ENCODE measurements at places on chromosomes 1 and 21.

DNA sequence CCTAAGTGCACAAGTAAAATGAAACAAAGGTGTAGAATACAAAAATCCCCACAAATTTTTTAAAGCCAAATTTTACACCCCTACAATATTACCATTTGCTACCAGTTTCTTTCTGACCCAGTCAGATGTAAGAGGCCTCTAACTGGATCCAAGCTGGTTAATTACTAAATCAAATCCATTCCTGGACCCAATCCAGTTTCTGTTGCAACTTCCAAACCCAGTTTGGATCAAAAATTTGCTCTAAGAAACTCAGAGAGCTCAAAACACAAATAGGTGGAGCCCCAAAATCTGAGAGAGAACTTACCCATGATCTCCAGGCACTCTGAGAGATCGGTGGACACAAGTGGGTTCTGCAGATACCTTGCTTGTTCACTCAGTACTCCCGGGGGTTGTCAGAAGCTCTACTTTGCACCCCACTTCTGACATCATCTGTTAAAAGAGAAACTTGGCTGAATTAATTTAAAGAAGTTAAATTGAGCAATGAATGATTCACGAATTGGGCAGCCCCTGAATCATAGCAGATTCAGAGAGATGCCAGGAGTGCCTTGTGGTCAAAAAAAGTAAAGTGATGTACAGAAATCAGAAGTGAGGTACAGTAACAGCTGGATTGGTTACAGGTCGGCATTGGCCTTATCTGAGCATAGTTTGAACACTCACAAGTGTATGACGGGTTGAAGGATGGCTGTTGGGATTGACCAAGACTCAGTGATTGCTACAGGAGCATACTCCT lies 448.0 kb downstream of the KCNT2 start:
- DNase-seq, result no peak

GRCh38 chr1:41537251-41537650 lies 52.8 kb upstream of the EDN2 start:
- no peak for DNase-seq

GRCh38 chr1:98793136-98793535 lies 131.6 kb downstream of the SNX7 start:
- no peak for DNase-seq

DNA sequence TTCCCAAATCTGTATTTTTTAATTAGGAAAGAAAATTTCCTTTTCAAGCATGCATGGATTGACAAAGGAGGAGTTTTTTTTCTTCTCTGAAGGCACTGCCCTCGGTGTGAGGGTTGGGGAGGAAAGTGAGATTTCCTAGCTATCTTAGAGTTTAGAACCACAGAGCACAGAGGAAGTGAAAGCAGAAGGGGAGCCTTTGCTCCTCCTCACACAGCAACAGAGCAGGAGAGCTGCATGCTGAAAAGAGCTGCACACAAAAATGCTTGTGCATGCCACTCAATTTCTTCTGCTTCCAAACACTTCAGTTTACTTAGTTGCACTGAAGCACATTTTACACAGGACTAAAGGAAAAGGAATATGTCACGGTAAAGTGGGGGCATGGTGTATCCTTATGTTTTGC lies 308.1 kb downstream of the GPATCH2 start:
- DNase-seq, result no peak

- DNase-seq, result peak; percentile 40
These were observed 262.1 kb upstream of the SGIP1 start for GRCh38 chr1:66271904-66272254.

DNA sequence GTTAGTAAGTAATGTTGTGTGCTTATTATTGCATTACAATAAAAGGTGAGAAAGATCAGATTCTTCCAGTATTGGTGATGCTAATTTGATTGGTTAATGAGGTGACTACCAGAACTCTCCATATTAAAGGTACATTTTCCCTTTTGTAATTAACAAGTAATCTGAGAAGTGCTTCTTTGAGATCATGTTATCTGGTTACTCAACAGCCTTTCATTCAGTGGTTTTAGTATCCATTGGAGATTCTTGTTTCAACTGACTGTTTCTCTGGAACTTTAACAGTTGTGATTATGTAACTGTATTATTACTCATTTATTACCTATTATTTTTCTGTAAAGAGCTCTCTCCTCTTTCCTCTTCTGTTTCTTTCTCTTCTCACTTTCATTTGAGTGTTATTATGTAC lies 86.7 kb downstream of the PEX14 start:
- DNase-seq, result no peak

- no peak for DNase-seq
These were observed 6.7 kb downstream of the SLC1A7 start for GRCh38 chr1:53135735-53136114.

DNA sequence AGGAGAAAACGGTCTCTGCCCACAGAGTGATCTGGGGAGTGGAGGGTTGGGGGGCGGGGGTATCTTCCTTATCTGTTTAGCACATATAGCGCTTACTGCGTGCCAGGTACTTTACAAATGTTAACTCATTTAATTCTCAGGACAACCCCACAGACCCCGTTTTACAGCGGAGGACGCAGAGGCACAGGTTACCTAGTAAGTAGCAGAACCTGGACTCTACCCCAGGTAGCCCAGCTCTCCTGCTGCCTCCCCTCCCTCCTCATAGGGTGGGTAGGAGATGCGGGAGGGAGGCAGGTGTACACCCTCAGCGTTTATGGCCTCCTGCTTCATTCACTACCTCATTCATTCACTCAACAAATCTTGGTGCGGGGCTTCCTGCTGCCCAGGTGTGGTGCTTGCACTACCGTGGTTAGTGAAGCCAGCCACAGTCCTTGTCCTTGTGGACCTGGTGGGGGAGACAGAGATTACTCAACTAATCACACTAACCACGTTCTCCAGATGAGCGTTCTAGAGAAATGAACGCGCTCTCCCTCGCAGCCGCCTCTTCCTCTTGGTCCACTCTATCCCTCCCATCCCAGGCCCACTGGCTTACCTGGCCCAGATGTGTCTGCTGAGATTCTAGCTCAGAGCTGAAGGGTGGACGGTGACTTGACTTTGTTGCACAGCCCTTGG lies 102.0 kb downstream of the IER5 start:
- no peak for DNase-seq

DNA sequence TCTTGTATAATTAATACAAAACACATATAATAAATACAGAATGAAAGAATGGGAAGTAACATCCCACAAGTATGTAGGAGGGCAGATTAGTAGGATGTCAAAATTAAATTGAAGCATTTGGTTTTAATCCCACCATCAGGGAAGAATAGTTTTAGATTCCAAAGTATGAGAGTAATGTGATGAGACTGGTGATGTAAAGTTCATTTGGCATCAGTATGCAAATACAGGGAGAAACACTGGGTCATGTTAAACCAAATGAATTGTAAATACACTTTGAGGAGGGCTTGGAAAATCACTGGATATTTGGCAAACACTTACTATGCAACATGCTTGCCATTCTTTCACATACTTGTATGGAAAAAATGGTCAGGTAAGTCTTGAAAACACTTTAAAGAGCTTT lies 358.8 kb downstream of the DPYD start:
- no peak for DNase-seq

DNA sequence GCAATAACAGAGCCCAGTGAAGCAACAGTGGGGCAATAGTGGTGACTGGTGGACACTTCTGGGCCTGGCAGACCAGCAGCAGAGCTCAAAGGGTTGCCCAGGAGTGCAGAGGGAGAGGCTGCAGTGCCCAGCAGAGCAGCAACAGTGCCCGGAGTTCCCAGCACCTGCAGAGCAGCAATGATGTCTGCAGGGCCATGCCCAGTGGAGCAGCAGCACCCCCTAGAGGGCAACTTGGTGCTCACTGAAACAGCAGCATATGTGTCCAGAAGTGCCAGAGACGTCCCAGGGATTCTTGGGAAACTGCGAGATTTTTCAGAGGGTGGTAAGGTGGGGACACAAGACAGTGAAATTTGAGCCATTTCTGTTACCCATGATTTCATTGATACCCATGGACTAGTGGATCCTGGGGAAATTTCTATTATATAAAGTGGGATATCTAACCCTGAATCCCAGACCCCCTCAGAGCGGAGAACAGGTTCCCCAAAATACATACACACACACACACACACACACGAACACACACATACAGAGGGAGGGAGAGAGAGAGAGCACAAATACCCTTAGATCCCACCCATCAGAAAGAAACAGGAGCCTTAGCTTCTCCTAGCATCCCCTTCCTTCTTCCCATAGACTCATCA lies 156.9 kb upstream of the GJB5 start:
- DNase-seq, result no peak

DNA sequence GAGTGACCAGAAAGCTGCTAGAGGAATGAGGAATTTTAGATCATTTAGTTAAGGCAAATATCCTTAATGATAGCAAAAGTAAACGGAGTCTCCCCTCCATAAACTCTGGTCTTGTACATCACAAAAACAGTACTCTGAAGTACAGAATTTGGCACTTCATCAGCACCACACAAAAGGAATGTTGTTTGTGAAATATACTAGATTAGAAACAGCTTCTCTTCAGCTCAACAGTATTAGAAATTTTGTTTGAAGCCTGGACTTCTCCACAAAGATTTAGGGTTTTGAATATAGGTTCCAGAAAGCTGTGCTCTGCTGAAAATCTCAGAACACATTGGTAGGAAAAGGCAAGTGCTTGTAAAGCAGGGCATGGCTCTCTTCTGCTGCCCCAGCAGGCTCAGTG lies 135.1 kb upstream of the PTGFR start:
- DNase-seq, result no peak

- no peak for DNase-seq
These were observed 171.2 kb upstream of the RUNX1 start for GRCh38 chr21:35220301-35220700.

DNA sequence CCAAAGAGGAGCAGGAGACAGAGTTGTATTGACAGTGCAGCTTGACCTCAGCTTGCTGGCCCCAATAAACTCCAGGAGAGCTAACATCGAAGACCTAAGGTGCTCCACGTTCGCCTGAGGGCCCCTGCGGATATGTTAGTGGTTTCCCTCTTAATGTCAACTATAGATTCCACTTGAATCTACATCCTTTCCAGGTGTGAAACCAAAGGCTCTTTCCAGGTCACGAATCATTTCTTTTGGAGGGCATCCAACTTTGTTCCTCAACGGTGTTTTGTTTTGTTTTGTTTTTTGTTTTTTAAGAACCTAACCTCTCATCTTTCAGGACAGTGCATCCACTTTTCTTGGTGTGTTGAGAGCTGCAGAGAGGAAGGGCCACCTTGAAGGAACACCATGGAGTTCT lies 267.6 kb upstream of the SGIP1 start:
- no peak for DNase-seq

GRCh38 chr1:154686507-154686906 lies 78.5 kb upstream of the ADAR start:
- DNase-seq, result no peak

DNA sequence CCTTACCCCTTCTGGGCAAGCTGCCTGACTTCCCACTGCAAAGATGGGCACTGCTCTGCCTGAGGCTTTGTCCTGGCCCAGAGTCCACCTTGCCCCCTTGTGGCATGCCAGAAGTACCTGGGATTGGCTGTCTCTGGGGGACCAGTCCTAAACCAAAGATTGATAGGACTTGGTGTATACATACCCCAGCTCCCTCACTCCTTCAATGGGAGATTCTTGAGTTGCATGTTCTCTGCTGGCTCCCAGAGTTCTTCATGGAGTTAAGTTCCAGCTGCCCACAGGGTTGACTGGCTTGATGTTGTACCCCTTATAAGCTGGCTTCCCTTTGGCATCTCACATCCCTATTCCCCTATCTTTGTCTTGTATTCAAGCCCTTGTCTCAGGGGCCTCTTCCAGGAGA lies 244.8 kb downstream of the GRIK3 start:
- no peak for DNase-seq

- no peak for DNase-seq
These were observed 68.5 kb upstream of the GRIK3 start for GRCh38 chr1:37102656-37103382.

DNA sequence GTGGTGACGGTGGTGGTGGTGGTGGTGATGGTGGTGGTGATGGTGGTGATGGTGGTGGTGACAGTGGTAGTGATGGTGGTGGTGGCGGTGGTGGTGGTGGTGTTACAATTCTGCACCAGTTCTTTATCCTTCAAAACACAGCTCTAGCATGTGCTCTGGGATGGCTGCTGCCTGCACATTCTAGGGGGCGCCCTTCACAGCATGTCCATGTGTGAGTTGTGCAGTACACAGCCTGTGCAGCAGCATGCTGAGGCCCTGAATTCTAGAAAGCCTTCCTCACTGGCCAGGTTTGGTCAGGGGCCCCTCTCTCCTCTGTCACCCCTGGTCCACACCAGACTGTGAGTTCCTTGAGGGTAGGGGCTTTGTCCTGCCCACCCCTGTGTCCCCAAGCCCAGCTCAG lies 67.7 kb downstream of the MATN1 start:
- no peak for DNase-seq

GRCh38 chr1:219480011-219480410 lies 132.9 kb downstream of the ZC3H11B start:
- no peak for DNase-seq

DNA sequence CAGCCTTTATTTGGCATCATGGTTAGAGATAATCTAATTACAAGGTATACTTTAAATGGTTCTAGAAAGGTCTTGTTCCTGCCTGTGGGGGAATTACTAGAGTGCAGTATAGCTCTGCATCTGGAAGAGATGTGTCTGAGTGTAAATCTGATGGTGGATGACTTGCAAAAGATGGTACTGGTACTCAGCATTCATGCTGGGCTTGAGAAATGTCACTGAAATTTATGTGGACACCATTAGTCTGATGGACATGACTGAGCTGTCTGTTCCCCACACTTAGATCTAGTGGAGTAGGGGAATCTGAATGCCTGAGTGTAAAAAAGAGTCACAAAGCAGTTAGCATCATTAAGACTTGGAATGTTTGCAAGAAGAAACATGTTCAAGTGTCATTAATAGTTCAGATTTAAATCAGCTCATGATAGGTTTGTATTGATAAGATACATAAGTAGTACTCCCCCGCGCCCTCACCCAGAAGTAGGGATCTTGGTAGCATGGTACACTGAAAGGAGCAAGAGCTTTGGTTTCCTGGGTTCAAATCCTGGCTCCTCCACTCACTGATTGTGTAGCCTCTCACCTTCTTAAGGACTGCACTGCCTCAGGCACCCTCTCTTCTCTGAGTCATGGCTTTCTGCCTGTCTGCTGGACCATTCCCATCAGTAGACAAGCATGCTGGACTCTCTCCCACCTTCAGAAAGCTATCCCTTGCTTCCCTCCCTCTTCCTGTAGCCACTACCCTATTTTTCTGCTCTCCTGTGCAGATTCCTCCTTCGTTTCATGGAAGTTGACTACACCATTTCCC lies 292.9 kb downstream of the NFIA start:
- no peak for DNase-seq

GRCh38 chr1:117171900-117172511 lies 38.7 kb downstream of the VTCN1 start:
- DNase-seq, result peak; percentile 4

DNA sequence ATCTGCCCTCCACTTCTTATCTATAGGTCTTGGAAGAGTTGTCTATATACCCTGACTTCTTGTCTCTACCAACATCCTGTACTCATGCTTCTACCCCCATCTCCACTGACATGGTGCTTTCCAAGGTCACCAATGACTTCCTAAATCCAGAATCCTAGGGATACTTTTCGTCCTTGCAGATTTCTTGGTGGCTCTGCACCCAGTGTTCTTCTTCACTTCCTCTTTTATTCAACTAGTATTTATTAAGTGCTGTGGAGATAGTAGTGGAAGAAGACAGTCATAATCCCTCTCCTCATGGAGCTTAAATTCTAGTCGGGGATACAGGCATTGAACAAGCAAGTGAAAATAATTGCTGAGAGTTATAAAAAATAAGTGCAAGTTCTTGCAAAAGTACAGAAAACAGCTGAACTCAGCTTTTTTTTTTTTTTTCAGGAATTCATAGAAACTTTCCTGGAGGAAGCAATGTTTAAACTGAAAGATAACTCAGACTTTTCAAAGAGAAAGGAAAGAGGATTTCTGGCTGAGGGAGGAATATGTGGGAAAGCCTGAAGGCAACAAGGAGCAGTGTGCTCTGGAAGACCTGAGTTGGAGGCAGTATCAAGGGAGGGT lies 38.2 kb upstream of the CYP4B1 start:
- no peak for DNase-seq

Measured in caudate nucleus (tissue), 63 donors.